SK-N-DZ (cell line): ENCODE measurements at places on chromosomes 2 and 18.

DNA sequence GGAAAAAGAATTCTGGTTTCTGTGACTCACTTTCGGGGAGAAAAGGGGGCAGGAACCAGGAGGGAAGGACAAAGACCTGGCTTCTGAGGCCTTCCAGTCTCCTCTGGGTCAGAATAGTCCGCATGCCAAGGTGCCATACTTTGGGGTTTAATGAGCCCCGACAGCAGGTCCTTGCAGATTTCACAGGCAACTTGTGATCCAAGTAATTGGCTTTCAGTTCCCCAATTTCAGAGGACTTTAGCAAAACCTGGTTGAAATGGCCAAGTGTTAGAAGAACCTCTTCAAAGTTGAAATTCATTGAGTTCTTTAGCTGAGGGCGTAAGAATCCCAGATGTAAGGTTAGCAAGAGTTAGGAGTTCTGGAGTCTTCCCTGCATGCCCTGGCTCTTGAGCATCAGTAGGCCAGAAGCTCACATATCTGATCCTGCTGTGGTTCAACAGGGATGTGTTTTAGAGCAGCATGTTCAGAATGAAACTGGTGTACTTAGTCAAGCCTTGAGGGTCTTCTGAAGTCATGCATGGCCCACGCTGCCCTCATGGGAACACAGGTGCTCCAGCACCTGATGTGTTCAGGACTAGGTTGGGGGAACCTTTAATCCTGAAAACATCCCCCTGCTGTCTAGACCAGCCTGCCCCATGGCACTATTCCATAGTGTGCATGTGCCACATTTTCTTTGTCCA lies 143.0 kb downstream of the NUP35 start:
- no peak for DNase-seq

- no peak for DNase-seq
Observed at GRCh38 chr18:43719267-43719795, 442.0 kb upstream of the SYT4 start.

DNA sequence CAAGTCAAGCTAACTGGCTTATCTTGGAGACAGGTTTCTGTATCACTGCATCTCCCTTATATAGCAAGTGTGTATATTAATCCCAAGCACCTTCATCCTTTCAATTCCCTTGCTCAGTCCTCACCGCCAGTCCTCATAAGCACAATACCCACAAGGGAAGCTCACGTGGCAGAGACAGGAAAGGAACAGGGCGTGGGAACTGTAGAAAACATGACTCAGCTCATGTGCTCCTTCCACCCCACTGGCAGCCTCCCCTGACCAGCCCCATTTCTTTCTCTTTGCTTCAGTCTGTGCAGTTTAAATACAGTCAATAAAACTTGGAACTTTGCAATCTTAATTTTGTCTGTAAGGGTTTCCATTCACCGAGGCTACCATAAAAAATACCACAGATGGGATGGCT lies 36.5 kb upstream of the CDH19 start:
- DNase-seq, result no peak

DNA sequence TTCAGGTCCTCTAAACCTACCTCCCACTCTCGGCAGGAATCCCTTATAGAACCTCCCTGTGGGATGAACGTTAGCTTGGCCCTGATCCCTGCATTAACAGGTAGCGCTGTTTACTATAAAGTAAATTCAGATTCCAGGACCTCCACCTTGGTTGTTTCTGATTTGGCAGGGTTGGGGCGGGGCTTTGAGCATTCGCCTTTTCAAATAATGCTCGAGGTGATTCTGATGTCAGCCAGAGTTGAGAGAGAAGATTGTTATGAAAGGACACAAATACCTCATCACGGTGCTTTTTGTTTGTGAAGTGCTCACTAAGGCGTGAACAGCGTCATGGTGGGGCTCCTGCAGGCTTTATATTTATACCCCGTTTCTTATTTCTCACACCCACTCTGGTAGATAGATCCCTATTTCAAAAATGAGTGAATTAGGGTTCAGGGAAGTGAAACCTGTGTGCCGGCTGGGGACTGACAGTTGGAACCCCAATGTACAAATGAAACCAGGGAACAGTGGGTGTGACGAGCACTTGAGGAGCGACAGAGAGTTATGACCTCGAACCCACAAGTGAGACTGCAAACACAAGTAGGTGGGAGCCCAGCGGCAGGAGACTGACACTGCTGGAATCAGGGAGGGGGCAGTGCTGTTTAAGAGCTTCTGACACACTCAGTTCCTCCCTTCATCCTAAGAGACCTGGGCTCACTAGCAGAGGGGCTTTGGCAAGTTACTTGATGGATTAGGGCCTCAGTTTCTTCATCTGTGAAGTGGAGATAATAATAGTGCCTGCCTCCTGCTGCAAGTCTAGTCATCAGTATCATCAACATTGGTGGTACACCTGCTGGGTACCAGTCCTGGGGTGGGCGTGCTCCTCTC lies 14.2 kb upstream of the CXCR4 start:
- DNase-seq, result no peak

DNA sequence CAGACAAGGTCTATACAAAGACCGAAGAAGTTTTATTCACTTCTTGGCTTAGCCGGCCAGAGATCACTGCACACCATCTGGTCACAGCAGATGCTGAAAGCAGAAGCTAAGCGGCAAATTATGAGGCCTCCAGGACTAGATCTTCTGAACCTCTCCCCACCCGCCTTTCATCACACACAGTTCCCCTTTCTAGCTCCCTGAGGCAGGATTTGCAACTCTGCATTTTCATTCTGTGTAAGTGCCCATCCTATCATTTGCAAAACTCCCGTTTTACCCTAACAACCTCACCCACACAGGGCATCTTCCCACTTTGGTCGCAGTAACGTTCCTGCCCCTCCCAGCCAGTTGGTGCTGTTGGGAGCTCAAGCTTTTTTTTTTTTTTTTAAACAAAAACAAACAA lies 3.1 kb upstream of the MOB1A start:
- DNase-seq, result peak; percentile 67

DNA sequence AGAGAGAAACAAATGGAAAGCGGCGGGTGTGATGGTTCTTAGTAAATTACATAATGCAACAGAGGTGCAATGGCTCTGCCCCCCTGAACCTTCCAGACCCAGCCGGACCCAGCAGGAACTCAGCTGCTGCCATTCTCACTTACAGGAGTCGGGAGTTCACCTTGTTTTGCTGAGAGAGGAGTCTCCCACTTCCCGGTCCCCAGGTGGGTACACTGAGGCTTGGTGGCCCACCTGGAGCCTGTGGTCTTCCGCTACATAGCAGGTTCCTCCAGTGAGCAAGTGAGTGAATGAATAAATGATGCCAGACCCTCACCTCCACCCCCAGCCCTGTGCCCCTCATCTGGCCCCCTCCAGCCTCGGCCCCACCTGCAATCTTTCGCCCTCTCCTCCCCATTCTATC lies 11.2 kb downstream of the BIN1 start:
- DNase-seq, result no peak

DNA sequence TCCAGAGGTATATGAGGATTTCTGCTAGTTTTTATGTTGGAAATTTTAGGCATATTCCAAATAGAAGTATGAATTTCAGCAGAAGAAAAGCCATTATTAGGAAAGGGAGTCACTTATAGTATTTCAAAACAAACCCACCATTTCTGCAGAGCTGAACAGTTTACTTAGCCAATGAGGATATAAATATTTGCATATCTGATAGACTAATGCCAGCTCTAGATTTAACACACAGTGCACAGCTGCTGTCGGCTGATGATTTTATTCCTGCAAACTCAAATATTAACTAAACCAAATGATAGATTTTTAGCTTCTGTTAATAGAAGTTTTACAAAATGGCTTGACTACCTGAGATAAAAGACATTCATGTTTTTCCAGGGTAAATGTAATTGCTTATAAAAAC lies 375.8 kb upstream of the FANCL start:
- DNase-seq, result no peak

- DNase-seq, result no peak
Observed at GRCh38 chr2:26887151-26887550, 39.2 kb downstream of the DPYSL5 start.

- DNase-seq, result no peak
Observed at GRCh38 chr18:5961097-5961827, 65.9 kb upstream of the TMEM200C start.

DNA sequence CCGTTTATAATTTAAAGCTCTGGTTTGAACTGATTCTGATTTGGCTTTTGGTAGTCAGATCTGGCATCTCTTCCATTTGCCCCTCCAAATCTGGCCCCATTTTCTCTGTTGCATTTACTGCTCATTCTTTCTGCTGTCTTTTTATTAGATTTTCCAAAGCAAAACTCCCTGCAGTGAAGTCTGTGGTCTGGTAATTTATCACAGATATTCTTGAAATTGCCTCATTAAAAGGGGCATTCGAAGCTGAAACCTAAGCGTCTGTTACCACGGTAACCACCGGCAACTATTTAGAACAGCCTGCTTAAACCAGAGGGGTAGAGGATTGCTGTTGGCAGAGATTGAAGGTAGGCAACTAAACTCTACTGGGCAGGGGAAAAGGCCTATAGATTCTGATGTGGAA lies 111.5 kb upstream of the UPP2 start:
- DNase-seq, result no peak

DNA sequence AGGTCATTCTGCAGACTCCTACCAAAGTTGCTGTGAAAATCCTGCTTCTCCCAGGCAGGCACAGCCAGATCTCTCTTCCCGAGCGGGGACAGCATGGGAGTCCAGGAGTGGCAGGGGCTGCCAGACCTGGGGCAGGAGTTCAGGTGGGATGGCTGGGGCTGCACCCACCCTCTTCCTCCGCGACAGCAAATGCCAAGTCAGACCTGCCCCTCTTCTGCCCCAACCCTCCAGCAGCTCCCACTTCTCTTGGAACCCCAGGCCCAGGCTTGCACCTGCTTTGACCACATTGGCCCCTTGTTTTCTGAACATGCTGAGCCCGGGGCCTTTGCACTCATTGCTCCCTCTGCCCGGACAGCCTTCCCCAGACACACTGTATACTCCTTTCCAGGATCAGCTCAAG lies 288.2 kb upstream of the HS6ST1 start:
- no peak for DNase-seq

GRCh38 chr2:60554074-60554645 lies 706 bp upstream of the BCL11A start:
- peak; percentile 58 for DNase-seq

DNA sequence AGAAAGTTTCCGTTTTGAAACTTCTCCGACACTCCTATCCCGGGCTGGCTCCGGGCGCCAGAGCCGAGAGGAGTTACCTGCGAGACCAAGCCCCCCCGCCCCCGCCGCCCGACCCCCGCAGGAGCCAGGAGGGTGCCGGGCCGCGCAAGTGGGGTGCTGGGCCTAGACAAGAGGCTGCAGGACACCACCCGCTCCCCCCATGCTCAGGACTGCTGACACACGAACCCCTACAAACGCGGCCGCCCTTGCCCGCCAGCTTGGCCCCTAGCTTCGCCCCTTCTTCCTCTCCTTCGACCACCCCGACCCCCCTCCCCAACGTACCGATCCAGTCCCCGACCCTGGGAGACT lies 497 bp downstream of the PLA2R1 start:
- DNase-seq, result no peak

GRCh38 chr2:219493086-219493485 lies 5.6 kb upstream of the GMPPA start:
- DNase-seq, result no peak

- DNase-seq, result no peak
Observed at GRCh38 chr18:9153256-9153655, 16.7 kb downstream of the ANKRD12 start.

DNA sequence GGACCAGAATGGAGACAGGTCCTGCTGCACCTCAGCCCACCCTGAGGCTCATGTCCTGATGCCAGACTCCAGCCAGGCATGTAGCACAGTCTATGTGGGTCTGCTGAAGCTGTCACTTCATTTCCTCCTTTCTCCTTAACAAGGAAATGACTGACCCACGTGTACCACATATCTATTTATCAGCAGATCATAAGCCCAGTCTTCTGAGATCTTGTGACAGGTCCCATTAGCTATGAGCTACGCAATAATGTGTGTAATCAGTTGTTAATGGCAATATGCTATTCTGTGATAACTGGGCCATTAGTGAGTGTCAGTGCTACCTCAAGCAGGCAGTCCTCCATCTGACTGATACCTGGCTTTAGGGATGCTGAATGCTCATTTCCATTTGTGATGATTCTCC lies 615.3 kb downstream of the BCL11A start:
- no peak for DNase-seq

- DNase-seq, result no peak
Observed at GRCh38 chr2:145399131-145399530, 879.2 kb upstream of the ZEB2 start.

- DNase-seq, result no peak
Observed at GRCh38 chr2:202037086-202037485, 3.4 kb downstream of the FZD7 start.

DNA sequence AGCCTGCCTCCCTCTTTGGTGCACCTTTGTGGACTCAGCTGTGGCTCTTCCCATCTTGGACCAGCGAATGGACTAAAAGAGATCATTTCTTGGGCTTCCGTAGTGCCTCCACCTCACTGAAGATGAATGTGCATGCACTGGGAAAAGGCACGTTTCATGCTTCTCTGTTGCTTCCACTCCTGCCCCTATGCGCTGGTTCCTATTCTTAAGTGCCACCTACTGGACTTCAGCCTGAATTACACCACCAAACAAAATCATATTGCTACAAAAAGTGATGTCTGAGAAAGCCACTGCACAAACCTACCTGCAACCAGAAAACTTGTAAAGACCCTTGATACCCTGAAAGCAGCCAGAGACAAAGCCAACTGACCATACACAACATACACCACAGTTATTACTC lies 695.6 kb downstream of the TSN start:
- peak; percentile 11 for DNase-seq

DNA sequence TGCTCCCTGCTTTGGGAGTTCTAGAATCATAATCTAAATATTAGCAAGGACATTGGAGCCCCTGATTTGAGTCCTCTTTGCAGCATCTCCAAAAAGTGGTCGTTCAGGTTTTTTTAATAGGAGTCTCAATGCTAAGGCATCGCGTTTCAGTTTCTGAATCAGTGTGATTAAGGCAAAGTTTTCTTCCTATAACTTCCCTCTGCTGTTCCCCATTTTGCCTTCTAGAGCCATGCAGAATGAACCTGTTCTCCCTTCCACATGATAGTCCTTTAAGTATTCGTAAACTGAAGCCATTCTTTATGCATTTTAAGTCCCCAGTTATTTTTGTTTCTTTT lies 159.5 kb downstream of the PTGR3 start:
- no peak for DNase-seq

DNA sequence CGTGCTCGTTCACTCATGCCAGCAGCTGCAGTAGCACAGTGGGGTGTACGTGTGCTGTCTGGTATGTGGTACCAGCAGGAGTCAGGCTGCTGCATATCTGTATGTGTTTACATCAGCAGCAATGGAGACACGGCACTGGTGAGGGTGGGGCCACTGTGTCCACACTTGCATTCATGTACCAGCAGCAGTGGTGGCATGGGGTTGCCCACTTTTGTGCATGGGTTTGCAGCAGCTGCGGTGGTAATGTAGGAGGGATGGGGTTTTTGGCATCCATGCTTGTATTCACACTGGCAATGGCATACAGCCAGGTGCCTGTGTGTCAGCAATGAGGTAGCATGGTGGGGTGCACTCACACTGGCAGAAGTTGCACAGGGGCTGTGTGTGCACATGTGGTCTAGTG lies 187.8 kb downstream of the KCNJ3 start:
- DNase-seq, result no peak

- DNase-seq, result no peak
Observed at GRCh38 chr2:149800624-149801542, 213.3 kb upstream of the MMADHC start.

GRCh38 chr2:71887196-71887595 lies 260.5 kb downstream of the CYP26B1 start:
- DNase-seq, result no peak

GRCh38 chr2:21396252-21396651 lies 272.5 kb downstream of the TDRD15 start:
- DNase-seq, result no peak

GRCh38 chr2:84972932-84973331 lies 2.0 kb downstream of the KCMF1 start:
- DNase-seq, result no peak

- DNase-seq, result no peak
Observed at GRCh38 chr2:69138793-69139459, 125.9 kb downstream of the ANTXR1 start.
